ENCODE measurements at places on chromosomes 13 and 19. TPM values are rescaled to one million over a fixed set of nuclear protein-coding genes. Genes with fewer than 3 reads are reported as not detected.

RNF126 gene
- 31.4 TPM for total RNA-seq

C13orf46 gene
- 0.40 TPM for total RNA-seq

RGS9BP gene
- 1.5 TPM for total RNA-seq

TSSK6 gene
- 1.2 TPM for total RNA-seq

DENND1C gene
- total RNA-seq: 0.78 TPM

PRR20C gene
- total RNA-seq: not detected

DYRK1B gene
- 31.2 TPM for total RNA-seq

ZNF471 gene
- 7.2 TPM for total RNA-seq

OR10H1 gene
- not detected for total RNA-seq

FGF22 gene
- not detected for total RNA-seq

ZNF837 gene
- total RNA-seq: 0.54 TPM

RAB20 gene
- total RNA-seq: 12.6 TPM

PNMA8A gene
- 11.1 TPM for total RNA-seq

ADPRHL1 gene
- total RNA-seq: 480 TPM

AP1M2 gene
- not detected for total RNA-seq

B9D2 gene
- total RNA-seq: 1.9 TPM

ZNF723 gene
- total RNA-seq: not detected

MEIS3 gene
- total RNA-seq: 3.7 TPM

ZNF417 gene
- total RNA-seq: 10.8 TPM

ZNF296 gene
- total RNA-seq: 0.13 TPM

ZNF587B gene
- 7.6 TPM for total RNA-seq

AP2S1 gene
- total RNA-seq: 77.3 TPM

SLC44A2 gene
- total RNA-seq: 114 TPM

NOVA2 gene
- 5.9 TPM for total RNA-seq

F10 gene
- 13.7 TPM for total RNA-seq

RXFP2 gene
- total RNA-seq: not detected

ANGPTL4 gene
- 4.1 TPM for total RNA-seq

NRTN gene
- 23.6 TPM for total RNA-seq

GRIN3B gene
- not detected for total RNA-seq

MISP3 gene
- 7.9 TPM for total RNA-seq

FLT3 gene
- 0.05 TPM for total RNA-seq

ZNF285 gene
- total RNA-seq: 3.0 TPM

ZNF428 gene
- total RNA-seq: 35.6 TPM

RCBTB1 gene
- 15.9 TPM for total RNA-seq

UPF3A gene
- total RNA-seq: 28.8 TPM

EMC10 gene
- total RNA-seq: 106 TPM

KISS1R gene
- total RNA-seq: not detected

ZNF443 gene
- total RNA-seq: 2.0 TPM

IRGC gene
- total RNA-seq: not detected

OR7A5 gene
- not detected for total RNA-seq

PRKCG gene
- not detected for total RNA-seq

RB1 gene
- total RNA-seq: 27.6 TPM

TUBB4A gene
- total RNA-seq: 0.40 TPM

CEACAM8 gene
- 0.35 TPM for total RNA-seq

NKG7 gene
- total RNA-seq: 3.6 TPM

Data from cardiac septum (tissue), 1 donor.